ENCODE measurements at places on chromosomes 3 and 15. TPM values are rescaled to one million over a fixed set of nuclear protein-coding genes. Genes with fewer than 3 reads are reported as not detected.

DNA sequence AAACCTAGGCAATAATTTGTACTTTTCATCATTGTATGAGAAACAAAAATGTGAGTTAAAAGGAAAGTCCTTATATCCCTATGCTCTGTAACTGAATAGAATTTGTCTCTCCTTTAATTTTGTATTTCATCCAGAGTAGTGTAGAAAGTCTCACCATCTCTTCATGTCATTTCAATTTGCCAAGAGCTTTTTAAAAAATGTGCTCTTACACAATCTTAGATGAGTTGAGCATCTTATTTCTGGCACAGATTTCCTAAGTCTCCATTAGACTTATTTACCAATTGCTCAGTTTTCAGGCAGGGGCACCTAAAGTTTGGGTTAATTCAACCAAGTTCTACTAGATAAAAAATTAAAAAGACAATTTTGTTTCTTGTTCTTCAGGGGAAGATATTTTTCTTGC is 201.5 kb upstream of the RBMS3 start:
- DNase-seq, result no peak

GRCh38 chr15:70525551-70525950 is 237.8 kb downstream of the UACA start:
- peak; percentile 18 for DNase-seq

DNA sequence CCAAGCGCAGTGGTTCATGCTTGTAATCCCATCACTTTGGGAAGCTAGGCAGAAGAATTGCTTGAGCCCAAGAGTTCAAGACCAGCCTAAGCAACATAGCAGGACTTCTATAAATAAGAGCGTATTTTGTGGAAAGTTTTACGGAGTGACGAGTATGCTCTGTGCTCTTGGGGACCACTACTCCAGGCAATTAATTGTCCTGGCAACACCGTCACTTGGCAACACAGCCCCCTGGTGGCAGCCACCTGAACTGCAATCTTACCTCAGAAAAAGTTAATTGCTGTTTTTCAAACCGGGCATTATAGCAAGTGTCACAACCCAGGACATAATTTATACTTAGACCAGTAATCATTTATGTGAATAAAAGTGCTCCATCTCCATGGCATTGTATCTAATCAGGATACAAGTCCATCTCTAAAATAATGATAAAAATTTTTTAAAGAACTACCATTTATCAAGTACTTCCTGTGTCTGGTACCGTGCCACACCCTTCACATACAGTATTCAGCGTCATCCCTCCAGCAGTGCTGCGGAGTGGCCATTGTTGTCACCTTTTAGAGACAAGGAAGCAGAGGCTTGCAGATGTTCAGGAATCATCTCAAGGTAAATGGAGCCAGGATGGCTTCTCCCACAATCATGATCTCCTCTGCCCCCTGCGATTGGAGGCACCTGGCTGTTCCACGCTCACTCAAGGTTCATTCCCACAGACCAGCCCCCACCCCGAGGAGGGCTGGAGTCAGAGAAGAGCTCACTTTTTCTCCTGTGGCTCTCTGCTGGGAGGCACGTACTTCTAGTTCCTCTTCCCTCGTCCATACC is 34.5 kb downstream of the PLA2G4D start:
- DNase-seq, result peak; percentile 76

GRCh38 chr3:152760024-152760563 is 74.8 kb upstream of the P2RY1 start:
- no peak for DNase-seq

DNA sequence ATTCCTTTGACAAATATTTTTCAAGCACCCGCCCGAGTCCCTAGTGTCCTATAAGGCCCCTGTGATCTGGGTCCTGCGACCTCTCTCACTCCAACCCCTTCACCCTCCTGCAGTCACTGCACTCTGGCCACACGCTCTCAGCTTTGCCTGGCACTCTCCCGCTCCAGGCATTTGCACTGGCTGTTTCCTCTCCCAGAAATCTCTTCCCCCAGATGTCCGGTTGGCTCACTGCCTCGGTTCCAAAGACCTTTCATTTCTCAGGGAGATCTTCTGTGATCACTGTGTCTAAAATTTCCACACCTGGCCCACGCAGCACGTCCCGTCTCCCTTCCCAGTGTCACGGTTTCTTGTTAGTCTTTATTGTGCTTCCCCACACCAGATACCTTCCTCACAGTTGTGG is 97.4 kb downstream of the WNT7A start:
- no peak for DNase-seq

- DNase-seq, result no peak
Measured at GRCh38 chr3:60514866-60515265, 736.4 kb downstream of the FHIT start.

DNA sequence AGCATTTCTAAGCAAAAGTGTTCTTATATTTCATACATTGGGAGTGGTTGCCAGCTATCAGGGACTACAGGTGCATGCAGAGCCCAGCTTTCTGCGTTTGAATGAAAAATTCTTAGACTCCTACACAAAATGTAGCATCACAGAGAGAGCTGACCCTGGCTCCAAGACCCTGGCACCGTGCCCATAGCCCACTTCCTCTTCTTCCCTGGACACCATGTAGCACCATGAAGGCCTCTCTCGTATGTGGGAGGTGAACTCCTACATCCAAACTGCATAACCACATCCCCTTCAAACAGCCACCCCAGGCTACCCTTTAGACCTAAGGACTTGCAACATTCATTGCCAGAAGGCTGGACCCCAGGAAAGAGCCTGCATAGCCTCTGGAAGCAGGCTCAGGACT is 35.8 kb upstream of the ATOSA start:
- DNase-seq, result no peak

- no peak for DNase-seq
Measured at GRCh38 chr3:23637339-23637738, 168.4 kb upstream of the UBE2E1 start.

DNA sequence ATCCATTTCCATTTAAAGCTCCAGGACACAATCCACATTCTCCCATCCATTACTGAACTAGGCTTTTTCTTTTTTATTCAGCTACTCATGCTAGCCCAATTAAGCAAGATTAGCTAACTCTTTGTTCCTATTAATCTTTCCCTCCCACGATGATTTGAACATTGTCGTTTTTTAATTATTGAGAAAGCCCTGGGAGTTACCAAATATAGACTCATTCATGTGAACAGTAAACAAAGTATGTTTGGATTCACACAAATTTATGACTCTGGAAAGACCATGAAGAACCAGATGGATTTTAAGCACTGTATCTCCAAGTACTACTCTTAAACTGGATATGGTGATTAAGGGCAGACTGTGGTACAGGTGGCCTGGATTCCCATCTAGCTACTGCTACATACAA is 82.2 kb downstream of the STRIT1 start:
- DNase-seq, result no peak

GCSAM gene
- total RNA-seq, result not detected

DHX36 gene
- 59.7 TPM for total RNA-seq

RETNLB gene
- total RNA-seq, result 1.1 TPM

Measured in type B pancreatic cell (in vitro differentiated cells).